MCF 10A (cell line): ENCODE measurements at places on chromosomes 12 and 14.

DNA sequence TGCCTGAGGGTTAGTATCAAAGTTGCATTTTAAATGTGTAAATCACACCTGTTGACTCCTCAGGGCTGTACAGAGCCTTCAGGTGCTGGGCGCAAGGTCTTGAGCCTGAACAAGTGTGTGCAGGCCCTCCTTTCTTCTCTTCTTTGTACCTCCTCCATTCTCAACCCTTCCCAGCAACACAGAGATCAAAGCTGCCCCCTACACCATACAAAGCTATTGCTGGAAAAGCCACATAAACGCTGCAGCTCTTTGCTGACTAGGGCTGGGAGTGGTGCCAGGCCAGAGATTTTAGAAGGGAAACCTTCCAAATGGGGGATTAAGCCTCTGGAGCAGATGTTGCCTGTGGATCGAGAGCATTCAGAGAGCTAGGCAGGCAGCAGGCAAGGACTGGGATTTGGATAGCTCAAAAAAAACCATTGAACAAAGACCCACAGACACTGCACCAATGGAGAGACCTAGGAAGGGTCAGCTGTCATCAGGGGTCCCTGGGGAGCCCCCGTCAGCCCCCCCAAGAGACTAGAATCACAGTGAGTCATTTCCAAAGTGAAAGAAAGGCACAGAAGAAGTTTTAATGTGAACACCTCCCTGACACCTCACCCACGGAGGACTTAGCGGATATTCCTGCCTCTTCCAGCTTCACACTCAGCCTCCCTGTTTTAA, 18.2 kb upstream of the SUSD6 start:
- no peak for DNase-seq

DNA sequence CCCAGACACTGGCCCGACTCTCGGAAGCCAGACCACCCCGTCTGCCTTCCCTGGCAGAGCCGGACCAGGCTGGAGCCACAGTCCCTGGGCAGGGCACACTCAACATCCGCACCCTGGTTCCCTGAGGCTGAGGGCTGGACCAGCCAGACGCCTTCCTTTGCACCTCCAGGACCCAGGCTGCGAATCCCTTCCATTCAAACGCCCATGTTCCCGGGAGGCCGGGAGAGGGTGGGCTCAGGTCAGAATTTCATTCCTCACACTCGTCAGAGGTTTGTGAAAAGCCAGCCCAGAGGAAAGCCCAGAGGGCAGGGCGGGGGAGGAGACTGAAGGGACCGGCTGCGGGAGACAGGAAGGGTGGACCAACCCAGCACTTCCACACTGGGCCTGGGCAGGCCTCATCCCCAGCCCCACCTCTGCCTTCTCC, 58.7 kb downstream of the LRRC74A start:
- DNase-seq: no peak

DNA sequence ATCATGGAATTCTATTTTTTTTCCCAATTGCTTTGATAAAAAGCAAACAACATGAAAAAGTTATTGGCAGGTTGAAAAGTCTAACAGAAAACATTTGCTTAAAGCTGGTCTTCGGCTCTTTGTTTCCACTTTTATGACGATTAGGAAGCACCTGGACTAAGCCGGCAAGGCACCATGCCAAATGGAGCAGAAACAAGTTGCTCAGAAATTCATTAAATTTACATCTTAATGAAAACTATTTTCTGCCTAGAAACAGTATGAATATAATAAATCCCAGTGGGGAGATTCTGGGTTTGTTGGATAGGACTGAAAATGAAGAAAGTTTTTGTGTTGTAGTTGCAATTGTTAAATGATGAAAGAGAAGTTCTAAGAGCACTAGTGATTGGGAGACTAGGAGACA, 51.4 kb upstream of the OR9K2 start:
- no peak for DNase-seq

DNA sequence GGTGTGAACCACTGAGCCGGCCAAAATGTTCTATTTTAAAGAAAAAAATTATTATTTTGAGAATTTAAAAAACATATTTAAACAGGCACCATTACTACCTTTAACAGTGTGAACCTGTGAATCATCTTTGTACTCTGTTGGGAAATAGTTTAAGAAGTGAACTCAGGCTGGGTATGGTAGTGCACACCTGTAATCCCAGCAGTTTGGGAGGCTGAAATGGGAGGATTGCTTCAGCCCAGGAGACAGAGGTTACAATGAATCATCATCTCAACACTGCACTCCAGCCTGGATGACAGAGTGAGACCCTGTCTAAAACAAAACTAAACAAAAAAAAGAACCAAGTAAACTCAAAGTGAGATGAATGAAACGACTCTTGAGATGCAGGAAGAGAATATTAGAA, 3.1 kb upstream of the WDR89 start:
- DNase-seq: peak; percentile 30

- no peak for DNase-seq
Measured at GRCh38 chr14:106506881-106507305, 980.5 kb downstream of the TMEM121 start.

DNA sequence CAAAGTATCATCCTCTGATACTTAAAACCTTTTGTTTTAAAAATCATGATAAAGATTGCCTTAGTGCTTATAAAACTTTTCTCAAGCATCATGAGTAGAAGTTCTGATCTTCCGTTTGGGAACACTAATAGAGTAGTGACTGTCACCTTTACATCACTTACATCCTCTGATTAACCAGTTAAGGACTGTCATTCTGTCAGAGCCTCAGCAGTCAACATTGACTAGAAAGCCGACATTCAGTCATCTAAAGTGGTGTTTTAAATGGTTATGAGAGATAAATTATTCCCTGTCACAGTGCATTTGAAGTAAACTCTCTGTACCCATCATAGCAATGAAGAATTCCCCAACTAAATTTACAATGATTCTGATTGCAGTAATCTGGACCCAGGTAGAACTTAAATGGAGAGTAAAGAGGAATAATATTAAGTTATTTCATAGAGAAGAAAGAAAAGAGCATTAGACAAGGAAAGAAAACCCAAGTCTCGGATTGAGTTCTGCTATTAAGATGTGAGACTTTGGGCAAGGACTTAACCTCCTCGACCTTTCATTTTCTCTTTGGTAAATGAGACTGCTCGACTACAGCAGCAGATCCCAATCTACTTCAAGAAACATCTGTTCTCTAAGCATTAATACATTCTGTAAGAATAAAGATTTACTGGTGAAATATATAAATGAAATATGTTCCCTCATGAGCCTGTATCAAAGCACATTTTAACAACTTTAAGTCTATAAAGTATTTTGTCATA, 563.9 kb upstream of the LMO3 start:
- DNase-seq: no peak

GRCh38 chr12:109915171-109916040, 15.3 kb downstream of the TCHP start:
- DNase-seq: no peak

GRCh38 chr12:31234955-31235867, 90.7 kb downstream of the SINHCAF start:
- peak; percentile 39 for DNase-seq

GRCh38 chr14:63922696-63923421, 70.1 kb downstream of the SYNE2 start:
- DNase-seq: peak; percentile 96

- DNase-seq: no peak
Measured at GRCh38 chr12:118334241-118334640, 38.5 kb downstream of the TAOK3 start.

GRCh38 chr12:53657041-53657440, 18.8 kb downstream of the ATP5MC2 start:
- DNase-seq: no peak

DNA sequence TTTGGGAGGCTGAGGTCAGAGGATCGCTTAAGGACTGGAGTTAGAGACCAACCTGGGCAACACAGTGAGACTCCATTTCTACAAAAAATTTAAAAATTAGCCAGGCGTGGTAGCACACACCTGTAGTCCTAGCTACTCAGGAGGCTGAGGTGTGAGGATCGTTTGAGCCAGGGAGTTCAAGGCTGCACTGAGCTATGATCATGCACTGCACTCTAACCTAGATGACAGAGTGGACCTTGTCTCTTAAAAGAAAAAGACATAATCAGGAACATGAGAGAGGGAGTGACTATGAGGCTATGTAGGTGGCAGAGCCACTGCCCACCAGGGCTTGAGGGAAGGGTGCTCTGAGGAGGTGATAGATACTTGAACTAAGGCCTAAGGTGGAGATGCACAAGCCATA, 49.2 kb upstream of the PLXNC1 start:
- DNase-seq: no peak

GRCh38 chr12:26520869-26521268, 312.1 kb downstream of the ITPR2 start:
- DNase-seq: no peak
